Neural crest cell (in vitro differentiated cells): ENCODE measurements at places on chromosomes 1 and 21. TPM values are rescaled to one million over a fixed set of nuclear protein-coding genes. Genes with fewer than 3 reads are reported as not detected.

TNFRSF18 gene
- not detected in 2 replicates for total RNA-seq

PKLR gene
- not detected in 2 replicates for total RNA-seq

CFAP107 gene
- not detected in 2 replicates for total RNA-seq

DNA sequence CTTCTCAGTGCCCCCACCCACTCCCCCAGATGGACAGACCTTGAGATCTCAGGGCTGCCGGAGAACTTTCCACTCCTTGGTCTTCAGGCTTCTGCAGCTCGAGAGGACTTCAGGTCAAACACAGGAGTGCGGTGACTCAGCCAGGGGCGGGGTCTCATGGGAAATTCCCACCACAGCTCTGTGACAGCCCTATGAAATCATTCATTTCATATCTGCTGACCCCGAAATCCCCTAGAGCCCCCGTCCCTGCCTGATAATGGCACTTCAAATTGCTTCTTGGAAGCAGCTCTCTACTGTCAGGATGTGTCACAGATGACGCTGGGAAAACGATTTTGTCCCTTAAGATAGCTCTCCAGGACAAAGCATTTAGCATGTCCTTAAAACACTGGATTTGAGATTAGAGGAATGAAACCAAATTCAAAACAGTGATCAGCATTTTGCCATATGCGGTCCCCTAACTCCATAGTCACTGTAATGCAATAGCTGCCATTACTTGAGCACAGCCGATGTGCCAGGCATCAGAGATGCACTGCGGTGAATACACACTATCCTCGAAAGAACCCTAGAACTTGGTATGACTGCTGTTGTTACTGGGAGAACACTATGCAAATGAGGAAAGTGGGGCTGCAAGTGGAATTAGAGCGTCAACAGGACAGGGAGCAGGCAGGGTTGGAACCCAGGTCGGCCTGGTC is at the start of gene TNFRSF9:
Gene TNFRSF9 (minus strand): TSS at position 95 of the 692 bp plus-strand sequence. CDS start 845 bp downstream, outside the sequence.
- DNase-seq: no peak

GRCh38 chr1:9183898-9184297 is 50.7 kb upstream of the H6PD start:
- no peak for DNase-seq

- no peak for DNase-seq
Observed at GRCh38 chr1:8142955-8143629, 117.0 kb upstream of the ERRFI1 start.
